ENCODE measurements at places on chromosomes 4 and X.
A peak's percentile ranks its signal among the peaks of the same experiment; 100 is the strongest.

GRCh38 chrX:6149060-6149872, 79.4 kb downstream of the NLGN4X start:
- no peak for DNase-seq
- H3K4me1 ChIP-seq = peaks cover 8% of the 10 kb centered on the region
- no peak overlapping the region for H3K4me3 ChIP-seq
- H3K27ac ChIP-seq = no peak overlapping the region

DNA sequence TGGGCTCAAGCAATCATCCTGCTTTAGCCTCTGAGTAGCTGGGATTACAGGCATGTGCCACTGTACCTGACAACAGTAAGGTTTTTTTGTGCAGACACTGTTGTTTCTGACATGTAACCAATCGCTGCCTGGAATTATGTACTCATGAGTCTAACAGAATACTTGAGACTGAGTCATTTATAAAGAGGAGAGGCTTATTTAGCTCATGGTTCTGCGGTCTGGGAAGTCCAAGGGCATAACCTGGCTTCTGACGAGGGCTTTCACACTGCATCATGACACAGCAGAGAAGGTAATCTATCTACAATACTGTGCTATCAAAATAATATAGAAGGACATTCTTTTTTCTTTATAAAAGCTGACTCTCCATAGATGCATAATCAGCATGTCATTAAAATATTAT, 115.5 kb upstream of the STOX2 start:
- no peak for DNase-seq
- no peak overlapping the region for H3K27ac ChIP-seq
- peaks cover 13% of the 10 kb centered on the region for H3K36me3 ChIP-seq
- H3K4me1 ChIP-seq = peaks cover 6% of the 10 kb centered on the region
- no peak overlapping the region for H3K4me3 ChIP-seq

GRCh38 chr4:116343809-116344208, 741.6 kb downstream of the TRAM1L1 start:
- DNase-seq = no peak
- H3K27me3 ChIP-seq = no peaks in the 10 kb centered on the region
- peaks cover 2% of the 10 kb centered on the region for H3K4me1 ChIP-seq
- H3K4me3 ChIP-seq = no peak overlapping the region
- no peak overlapping the region for H3K27ac ChIP-seq

GRCh38 chrX:44162964-44163475, 180.5 kb downstream of the EFHC2 start:
- no peaks in the 10 kb centered on the region for H3K4me1 ChIP-seq
- H3K4me3 ChIP-seq = no peak overlapping the region
- H3K27me3 ChIP-seq = no peaks in the 10 kb centered on the region
- DNase-seq = no peak

DNA sequence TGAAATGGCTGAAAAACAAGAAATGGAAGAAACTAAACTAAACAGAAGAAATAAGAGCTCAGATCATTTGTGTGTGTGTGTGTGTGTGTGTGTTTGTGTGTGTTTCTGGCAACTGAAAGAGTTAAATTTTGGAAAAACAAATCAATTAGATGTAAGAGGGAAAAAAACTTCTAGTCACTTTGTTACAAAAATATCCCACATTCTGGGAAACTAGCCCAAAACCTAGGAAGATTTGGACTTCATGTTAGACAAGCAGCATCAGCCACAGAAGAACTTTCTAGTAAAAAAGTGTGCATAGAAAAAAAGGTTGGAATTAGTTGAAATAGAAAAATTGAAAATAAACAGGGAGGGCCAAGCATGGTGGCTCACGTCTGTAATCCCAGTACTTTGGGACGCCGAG, 111.6 kb upstream of the PRKG2 start:
- no peak overlapping the region for H3K4me3 ChIP-seq
- peaks cover 13% of the 10 kb centered on the region for H3K4me1 ChIP-seq
- peaks cover 35% of the 10 kb centered on the region for H3K27me3 ChIP-seq
- H3K36me3 ChIP-seq = no peaks in the 10 kb centered on the region
- DNase-seq = no peak

DNA sequence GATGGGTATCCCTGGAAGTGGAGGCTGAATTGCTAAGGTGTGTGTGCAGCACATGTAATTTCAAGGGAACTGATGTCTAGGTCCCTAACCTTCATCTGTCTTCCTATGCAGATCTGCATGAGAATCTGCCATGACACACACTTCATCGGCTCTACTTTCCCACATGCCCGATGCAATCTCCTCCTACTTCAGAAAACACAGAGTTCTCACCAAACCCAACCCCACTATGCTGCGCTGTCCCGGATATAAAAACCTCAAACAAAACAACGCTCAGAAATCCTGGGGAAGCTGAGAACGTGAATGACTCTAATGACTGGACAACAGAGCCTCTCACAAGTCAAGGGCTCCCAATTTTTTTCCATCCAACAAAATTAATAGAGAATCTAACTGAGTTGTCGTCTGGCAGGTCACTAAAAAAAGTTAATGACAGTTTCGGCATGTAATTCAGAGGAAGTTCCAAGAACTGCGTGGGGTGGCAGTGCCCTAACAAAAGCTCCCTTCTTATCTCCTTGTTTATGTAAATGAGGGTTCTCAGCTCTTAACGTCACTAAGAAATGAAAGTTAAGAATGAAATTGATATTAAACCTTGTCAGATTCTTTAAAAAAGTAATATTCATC, 39.0 kb downstream of the STX18 start:
- peaks cover 18% of the 10 kb centered on the region for H3K4me1 ChIP-seq
- H3K36me3 ChIP-seq = peaks cover 4% of the 10 kb centered on the region
- H3K27ac ChIP-seq = no peak overlapping the region
- no peak overlapping the region for H3K4me3 ChIP-seq
- no peak for DNase-seq

DNA sequence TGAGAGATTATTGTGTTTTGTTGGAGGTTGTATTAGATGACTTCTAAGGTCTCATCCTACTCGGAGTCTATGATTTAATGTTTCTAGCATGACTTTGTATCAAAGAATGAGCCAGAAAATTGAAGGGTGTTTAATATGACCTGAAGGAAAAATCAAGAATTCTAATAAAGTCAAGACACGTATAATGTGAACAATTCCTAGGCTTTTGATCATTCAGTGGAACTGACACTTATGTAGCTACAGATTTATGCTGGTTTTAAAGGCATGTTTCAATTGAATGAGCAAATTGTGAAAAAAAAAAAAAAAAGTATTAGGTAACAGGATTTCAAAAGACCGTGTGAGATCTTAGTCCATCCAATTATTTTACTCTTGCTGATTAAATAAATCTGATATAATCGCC, 64.9 kb downstream of the GRID2 start:
- H3K27ac ChIP-seq = no peak overlapping the region
- DNase-seq = no peak
- no peaks in the 10 kb centered on the region for H3K36me3 ChIP-seq
- H3K4me3 ChIP-seq = no peak overlapping the region

GRCh38 chr4:139275281-139275735, 4.7 kb downstream of the MGARP start:
- no peak overlapping the region for H3K4me3 ChIP-seq
- H3K27ac ChIP-seq = no peak overlapping the region
- DNase-seq = no peak
- no peaks in the 10 kb centered on the region for H3K36me3 ChIP-seq

GRCh38 chr4:110793381-110793801, 170.5 kb upstream of the PITX2 start:
- no peaks in the 10 kb centered on the region for H3K27me3 ChIP-seq
- no peak overlapping the region for H3K4me3 ChIP-seq
- peaks cover 51% of the 10 kb centered on the region for H3K4me1 ChIP-seq
- no peaks in the 10 kb centered on the region for H3K36me3 ChIP-seq

GRCh38 chr4:12286351-12286750, 857.7 kb upstream of the HS3ST1 start:
- no peak overlapping the region for H3K27ac ChIP-seq
- no peaks in the 10 kb centered on the region for H3K4me1 ChIP-seq
- H3K36me3 ChIP-seq = no peaks in the 10 kb centered on the region
- H3K4me3 ChIP-seq = no peak overlapping the region
- no peaks in the 10 kb centered on the region for H3K27me3 ChIP-seq

GRCh38 chr4:26080870-26081628, 167.0 kb downstream of the SMIM20 start:
- peaks cover 6% of the 10 kb centered on the region for H3K27me3 ChIP-seq
- DNase-seq = no peak
- H3K4me3 ChIP-seq = no peak overlapping the region
- H3K36me3 ChIP-seq = no peaks in the 10 kb centered on the region

- H3K27ac ChIP-seq = no peak overlapping the region
- H3K4me1 ChIP-seq = peaks cover 4% of the 10 kb centered on the region
- no peak for DNase-seq
Measured at GRCh38 chrX:131595120-131595519, 51.2 kb downstream of the OR13H1 start.

DNA sequence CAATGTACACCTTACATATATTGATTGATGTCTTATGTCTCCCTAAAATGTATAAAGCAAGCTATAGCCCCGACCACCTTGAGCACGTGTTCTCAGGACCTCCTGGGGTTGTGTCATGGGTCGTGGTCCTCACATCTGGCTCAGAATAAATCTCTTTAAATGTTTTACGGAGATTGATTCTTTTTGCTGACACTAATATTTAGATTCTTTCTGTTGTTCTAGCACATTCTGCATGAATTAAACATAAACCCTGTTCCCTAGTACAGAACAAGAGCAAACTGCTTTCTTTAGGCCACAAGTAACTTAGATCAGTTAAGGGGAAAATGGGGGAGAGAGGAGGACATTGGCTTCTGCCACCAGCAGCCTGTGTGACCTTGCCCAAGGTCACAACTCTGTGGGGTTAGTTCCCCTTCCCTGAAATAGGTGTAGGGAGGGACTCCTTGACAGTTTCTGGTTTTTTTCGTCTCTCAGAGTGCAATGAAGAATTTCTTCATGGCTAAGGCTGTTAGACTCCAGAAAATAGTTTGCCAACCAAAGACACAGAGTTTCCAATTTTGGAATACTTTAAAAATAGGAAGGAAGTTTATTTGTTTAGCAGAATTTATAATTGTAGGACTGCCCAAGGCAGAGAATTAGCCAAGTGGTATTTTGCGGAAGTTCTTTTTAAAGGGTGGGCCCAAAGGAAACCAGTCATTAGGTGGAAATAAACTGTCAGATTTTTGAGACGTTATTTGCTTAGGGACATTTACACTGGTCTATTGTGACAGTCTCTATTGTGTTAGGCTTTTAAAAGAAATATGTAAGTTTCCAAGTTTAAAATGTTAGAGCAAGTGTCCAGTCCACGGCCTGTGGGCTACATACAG, 29.4 kb downstream of the PTTG2 start:
- peaks cover 7% of the 10 kb centered on the region for H3K36me3 ChIP-seq
- H3K27ac ChIP-seq = peak overlapping the region; percentile 88
- no peaks in the 10 kb centered on the region for H3K27me3 ChIP-seq
- DNase-seq = no peak

GRCh38 chr4:628311-628741, 3.0 kb downstream of the PDE6B start:
- H3K27ac ChIP-seq = no peak overlapping the region
- H3K4me1 ChIP-seq = no peaks in the 10 kb centered on the region
- H3K4me3 ChIP-seq = no peak overlapping the region
- no peak for DNase-seq
- no peaks in the 10 kb centered on the region for H3K36me3 ChIP-seq

GRCh38 chrX:153824348-153824747, 6.0 kb downstream of the PDZD4 start:
- H3K4me1 ChIP-seq = peaks cover 4% of the 10 kb centered on the region
- DNase-seq = no peak
- peaks cover 46% of the 10 kb centered on the region for H3K27me3 ChIP-seq
- H3K4me3 ChIP-seq = no peak overlapping the region

- no peaks in the 10 kb centered on the region for H3K36me3 ChIP-seq
- DNase-seq = no peak
- H3K4me1 ChIP-seq = peaks cover 16% of the 10 kb centered on the region
- H3K4me3 ChIP-seq = peak overlapping the region; percentile 52
- peak overlapping the region; percentile 94 for H3K27ac ChIP-seq
Measured at GRCh38 chrX:68912113-68912512, 83.3 kb downstream of the EFNB1 start.

- H3K4me1 ChIP-seq = peaks cover 44% of the 10 kb centered on the region
- no peak for DNase-seq
- H3K36me3 ChIP-seq = peaks cover 8% of the 10 kb centered on the region
- H3K27ac ChIP-seq = no peak overlapping the region
Measured at GRCh38 chrX:15849555-15849954, 5.1 kb downstream of the AP1S2 start.

GRCh38 chrX:18354369-18355223, at the start of gene SCML2:
TSS of gene SCML2 (minus strand) at chrX:18354688. CDS start at chrX:18334071, 20,617 bp downstream.
- H3K4me3 ChIP-seq = peak within 1 kb of the TSS; percentile 81
- DNase-seq = peak; percentile 58
- H3K36me3 ChIP-seq = no peaks in the 10 kb centered on the region
- H3K27me3 ChIP-seq = peaks cover 19% of the 10 kb centered on the region
- H3K27ac ChIP-seq = peak within 1 kb of the TSS; percentile 86

DNA sequence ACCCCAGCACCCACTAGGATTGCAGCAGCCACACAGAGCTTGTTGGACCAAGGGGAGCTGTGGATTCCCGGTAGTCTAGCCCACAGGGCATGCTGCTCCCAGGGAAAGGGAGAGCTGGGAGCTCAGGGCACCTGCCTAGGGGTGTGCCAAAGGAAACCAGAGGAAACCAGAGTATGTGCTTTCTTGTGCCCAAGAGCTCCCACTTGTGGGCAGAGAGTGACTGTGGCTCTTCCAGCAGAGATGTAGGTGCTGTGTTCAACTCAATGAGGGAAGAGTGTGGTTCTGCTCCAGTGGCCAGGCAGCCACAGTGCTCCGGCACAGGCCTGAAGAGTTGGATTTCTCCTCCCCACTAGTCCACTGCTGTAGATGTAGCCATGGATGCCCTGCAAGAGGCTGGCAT, 1050.0 kb upstream of the INTU start:
- DNase-seq = no peak
- H3K27ac ChIP-seq = no peak overlapping the region
- H3K36me3 ChIP-seq = peaks cover 14% of the 10 kb centered on the region

GRCh38 chr4:41339812-41340809, 83.4 kb downstream of the UCHL1 start:
- H3K27me3 ChIP-seq = no peaks in the 10 kb centered on the region
- H3K36me3 ChIP-seq = no peaks in the 10 kb centered on the region
- peak overlapping the region; percentile 92 for H3K27ac ChIP-seq
- DNase-seq = no peak

DNA sequence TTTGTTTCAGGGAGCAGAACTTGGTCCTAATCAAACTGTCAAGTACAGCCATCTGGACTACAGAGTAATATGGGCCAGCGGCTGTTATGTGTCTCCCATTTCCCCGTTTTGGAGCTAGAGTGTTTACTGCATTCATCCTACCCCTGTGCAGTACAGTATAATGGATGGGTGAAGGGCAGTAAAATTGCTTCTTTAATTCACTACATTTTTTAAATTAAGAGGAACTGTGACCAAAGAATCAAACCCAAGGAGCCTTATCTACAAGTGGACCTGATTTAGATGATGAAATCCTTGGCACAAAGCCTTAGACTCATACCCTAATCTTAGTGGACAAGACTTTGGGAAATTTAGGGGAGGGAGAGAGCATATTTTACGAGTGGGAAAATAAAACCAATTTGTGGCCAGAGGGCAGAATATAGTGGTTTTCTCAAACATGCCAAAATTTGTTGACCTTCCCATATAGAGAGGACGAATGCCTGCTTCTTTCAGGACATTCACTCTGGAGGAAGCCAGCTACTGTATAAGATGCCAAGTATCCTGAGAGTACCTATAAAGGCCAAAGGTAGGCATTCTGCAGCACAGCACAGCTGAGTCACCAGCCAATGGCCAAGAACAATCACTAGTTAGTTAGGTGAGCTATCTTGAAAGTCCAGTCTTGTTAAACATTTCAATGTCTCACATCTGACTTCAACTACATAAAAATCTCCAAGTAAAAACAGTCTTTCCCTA, 253.8 kb upstream of the KCNIP4 start:
- no peaks in the 10 kb centered on the region for H3K27me3 ChIP-seq
- no peak overlapping the region for H3K4me3 ChIP-seq
- no peak for DNase-seq
- H3K36me3 ChIP-seq = no peaks in the 10 kb centered on the region

GRCh38 chrX:104113222-104113965, 1.1 kb downstream of the ZCCHC18 start:
- peak; percentile 25 for DNase-seq
- H3K4me1 ChIP-seq = peaks cover 3% of the 10 kb centered on the region
- no peaks in the 10 kb centered on the region for H3K27me3 ChIP-seq

Measured in mesothelial cell of epicardium (in vitro differentiated cells).